ENCODE measurements at places on chromosomes 2 and 18.

DNA sequence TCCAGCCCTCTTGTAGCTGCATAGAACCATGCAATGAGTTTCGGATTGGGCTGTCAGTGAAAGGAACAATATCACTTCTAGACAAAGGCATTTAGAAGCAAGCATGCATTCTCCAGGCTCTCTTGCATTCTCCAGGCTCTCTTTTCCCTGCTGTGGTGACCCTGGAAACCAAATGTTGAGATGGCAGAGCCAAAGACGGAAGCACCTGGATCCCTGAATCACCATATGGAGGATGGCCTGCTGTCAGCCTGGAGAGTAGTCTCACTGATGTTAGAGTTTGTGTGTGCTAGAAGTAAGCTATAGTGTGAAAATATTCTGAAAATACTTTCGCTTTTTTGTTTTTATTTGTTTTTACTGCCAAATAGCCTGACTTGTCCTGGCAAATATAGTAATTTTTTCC lies 203.9 kb downstream of the C1D start:
- no peak for DNase-seq

GRCh38 chr2:216553093-216553478 lies 54.4 kb downstream of the RPL37A start:
- DNase-seq: no peak

- DNase-seq: no peak
Measured at GRCh38 chr2:232600053-232600773, 33.2 kb upstream of the EFHD1 start.

GRCh38 chr2:14047491-14047890 lies 585.0 kb upstream of the LRATD1 start:
- DNase-seq: no peak

DNA sequence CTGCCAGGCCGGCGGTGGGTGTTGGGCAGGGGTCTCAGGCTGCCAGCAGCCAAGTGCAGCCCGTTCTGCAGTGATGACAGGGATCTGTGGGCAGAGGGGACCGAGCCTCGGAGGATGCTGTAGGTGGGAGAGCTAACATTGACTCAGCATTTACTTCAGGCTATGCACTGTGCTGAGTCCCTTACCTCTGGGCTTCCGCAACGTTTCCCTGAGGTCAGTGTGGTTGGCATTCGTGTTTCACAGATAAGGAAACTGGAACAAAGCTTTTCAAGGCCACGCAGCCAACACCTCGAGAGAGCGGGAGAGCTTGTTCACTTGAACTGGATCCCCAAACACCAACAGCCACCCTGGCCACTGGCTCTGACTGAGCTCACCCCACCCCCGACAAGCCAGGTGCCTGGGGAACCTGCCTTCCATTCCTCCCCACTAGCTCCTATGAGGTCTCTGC lies 839 bp upstream of the GPR148 start:
- DNase-seq: no peak

DNA sequence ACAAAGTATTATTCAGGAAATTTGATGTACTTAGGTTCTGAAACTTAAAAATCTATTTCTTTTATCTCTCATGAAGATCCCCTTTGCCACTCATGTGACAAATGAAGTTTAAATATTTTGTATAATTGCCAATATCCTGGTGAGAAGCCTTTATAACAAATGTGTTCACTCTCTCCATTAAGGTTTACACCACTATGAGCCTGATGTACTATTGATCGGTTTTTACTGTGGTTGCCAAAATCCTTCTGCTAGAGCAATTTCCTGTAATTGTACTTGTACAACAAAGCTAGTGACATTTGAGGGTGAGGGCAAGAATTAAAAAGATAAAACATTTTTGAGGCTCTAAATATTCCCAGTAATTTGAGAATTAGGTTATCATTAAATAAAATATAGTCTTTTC lies 222.3 kb upstream of the CDH19 start:
- no peak for DNase-seq

GRCh38 chr18:46169464-46169941 lies 65.3 kb downstream of the HAUS1 start:
- no peak for DNase-seq

GRCh38 chr2:142415461-142415860 lies 284.6 kb upstream of the LRP1B start:
- DNase-seq: no peak

DNA sequence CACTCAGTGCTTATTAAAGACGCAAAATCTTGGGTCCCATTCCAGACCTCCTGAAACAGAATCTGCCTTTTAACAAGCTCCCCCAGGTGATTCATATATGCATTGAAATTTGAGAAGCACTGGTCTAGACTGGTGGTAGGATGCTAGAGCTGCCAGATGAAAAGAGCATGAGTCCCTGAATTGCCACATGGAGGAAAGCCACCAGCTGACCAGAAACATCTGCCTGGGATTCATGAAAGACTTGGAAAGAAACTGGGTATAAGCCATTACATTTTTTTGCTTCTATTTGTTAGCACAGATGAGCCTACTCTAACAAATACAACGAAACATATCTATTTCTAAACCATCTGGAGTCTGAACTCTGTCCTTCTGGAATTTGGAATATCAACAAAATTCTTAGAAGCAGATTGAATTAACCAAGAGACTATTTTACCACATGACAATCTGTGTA lies 228.9 kb downstream of the RBM43 start:
- DNase-seq: no peak

DNA sequence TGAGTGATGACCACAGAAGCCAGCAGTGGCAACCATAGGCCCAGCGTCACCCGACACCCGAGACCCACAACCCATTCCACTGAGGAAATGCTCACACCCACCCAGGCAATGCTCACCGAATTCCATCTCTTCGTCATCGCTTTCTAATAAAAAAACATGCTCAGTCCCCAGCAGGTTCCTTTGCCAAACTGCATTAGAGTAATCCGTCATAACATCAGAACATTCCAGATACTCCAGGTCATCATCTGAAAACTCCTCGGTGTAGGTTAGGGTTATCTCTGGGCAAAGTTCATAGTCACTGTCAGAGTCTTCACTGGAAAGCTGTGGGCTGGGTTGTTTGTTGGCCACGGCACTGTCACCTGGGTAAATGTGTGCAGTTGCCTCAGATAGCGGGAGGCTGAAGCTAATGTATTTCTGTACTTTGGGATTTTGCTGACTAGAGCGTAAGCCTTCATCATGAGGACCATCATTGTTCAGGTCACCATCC lies 49.3 kb downstream of the ALPK2 start:
- DNase-seq: no peak

DNA sequence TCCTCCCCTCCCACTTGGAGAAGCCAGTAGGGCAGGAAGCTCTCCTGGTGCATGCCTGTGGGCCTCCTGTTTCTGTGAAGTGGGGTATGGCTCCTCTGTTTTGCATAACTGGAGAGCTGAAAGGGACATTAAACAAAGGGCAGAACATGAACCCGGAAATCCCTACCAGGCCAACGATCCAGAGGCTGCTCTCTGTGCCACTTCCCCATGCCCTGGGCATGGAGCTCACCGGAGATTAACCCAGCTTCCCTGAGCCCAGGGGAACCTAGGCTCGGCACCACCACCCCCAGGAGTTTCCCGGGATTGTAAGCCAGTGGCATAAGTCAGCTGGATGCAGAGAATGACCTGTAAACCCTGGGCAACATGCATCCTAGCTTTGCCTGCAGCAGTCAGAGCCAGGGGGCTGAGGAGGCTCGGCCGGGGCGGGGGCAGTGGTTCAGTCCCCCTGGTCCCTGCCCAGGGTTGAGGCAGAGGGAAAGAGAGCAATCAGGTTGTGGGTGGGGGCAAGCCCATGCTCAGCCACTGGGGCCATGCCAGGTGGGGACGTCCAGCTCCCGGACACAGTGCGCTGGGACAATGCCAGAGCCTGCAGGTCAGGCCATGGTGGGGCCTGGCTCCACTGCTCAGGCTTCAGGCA lies 49.5 kb downstream of the TIMM21 start:
- DNase-seq: no peak

DNA sequence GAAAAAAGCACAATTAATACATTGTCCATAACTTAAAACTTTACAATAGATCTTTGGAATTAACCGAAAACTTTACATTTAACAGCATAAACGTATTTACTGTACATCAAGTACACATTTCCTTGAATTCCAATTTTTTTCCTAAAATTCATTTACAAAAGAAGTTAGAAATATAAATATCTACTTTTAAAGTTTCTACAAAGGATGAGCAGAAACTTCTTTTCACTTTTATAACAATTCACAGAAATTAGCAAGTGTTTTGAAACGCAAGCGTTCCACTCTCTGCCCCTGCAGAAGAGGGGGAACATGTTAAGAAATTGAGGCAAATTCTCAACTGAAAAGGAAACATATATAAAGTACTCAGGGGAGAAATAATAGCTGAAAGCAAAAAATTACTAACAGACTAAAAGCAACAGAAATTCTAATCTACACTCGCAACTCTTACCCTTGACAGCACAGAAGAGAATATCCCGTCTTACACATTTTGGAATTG lies 1.5 kb downstream of the NFE2L2 start:
- no peak for DNase-seq

GRCh38 chr2:205411558-205411957 lies 270.7 kb upstream of the NRP2 start:
- DNase-seq: no peak

GRCh38 chr2:27638037-27638637 lies 9.3 kb downstream of the GPN1 start:
- DNase-seq: no peak

DNA sequence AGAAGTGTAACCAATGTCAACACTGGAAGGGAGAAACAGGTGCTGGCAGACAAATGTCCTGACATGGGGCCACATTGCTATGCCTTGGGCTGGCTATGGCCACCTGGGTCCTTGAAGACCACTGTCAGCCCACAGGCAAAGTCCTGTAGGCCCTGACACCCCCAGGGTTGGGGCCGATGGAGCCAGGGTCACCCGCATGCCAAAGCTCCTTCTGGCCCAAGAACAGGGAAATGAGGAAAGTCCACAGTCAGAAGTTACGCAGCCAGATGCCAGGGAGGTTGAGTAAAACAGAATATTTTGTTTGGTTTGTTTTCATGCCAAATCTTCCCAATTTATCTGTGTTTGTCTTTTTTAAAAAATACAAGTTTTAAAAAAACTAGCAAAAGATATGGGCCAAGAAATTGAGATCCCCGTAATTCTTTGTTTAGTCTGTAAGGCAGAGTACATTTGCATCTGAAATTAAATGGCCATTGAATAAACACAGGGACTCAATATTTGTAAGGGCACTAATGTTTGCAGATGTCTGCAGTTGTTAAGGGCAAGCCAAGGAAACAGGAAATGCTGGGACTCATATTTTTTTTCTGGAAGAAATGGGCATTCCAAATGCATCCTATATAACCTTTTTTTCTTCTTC lies 186.4 kb downstream of the FAM210A start:
- DNase-seq: no peak

GRCh38 chr2:21422050-21422449 lies 298.3 kb downstream of the TDRD15 start:
- no peak for DNase-seq

- no peak for DNase-seq
Measured at GRCh38 chr2:6078414-6078813, 386.2 kb downstream of the SOX11 start.

DNA sequence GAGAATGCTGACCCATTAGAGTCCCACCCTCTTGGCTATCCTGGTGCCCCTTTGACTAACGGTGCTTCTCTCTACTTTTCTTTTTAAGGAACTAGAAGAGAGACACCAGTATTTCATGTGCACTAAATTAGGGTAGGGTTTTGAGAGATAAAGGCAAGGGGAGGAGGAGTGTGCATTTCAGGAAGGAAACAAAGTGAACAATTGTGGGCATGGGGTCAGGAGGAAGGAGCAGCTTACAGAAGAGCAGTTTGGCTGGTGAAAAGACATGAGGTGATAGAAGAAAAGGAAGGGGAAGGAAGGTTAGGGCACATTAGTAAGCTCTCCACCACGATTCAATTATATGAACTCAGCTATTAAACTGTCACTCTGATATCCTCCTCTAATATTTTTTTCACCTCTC lies 105.8 kb upstream of the CTAGE1 start:
- DNase-seq: no peak

DNA sequence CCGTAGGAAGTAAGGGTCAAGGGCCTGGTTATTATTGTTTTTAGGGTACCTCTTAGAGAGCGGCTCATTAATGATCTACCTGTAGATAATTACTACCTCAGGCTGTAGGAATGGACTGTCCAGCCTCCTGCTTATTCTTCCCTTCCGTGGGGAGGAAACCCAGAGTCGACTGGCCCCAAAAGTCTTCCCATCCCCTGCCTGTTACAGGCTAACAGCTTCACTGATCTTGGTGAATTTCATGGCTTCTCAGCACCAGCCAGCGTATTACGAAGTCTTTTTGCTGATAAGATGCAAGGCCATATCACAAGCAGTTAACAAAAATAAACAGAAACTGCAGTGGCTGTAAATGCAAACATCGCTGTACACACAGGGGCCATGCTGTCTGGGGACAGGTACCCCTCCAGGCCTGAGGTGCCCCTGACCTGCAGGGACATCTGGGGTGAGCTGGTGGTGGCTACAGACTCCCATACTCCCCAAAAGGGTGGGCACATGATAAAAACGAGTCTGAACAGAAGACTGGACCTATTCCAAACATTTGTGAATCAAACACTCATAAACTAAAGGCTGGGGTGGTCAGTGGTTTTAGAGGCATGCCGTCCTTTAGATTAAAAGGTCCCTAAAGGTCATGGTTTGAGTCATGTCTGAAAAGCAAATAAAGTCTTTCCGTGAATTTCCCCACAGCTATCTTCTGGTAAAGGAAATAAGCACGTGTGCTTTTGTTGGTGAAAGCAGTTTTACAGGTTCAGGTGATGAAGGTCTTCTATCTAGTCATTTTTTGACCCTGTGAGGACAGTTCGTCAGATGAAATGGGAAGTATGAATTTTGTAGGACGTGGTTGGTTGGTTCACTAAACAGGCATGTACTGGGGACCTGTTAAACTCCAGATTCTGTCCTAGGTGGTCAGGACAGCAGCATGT lies 36.7 kb downstream of the TTC39C start:
- DNase-seq: no peak

DNA sequence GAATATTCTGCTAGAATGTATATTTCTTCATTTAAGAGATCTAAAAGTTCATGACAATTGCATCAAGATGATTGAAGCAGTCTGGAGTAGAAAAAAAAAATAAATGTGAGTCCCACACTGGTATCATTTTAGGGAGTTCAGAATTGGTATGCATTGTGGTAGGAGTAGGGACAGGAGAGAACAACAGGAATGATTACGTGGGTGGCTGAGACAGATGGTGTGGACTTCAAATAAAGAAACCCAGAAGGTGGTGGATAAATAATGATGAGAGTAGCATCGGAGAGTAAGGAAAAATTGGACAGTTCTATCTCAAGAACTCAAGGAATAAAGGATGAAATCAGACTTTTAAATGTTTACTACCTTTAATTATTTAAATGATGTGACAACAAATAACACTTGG lies 289.6 kb downstream of the GALNT13 start:
- no peak for DNase-seq

GRCh38 chr2:24007693-24008092 lies 2.2 kb upstream of the MFSD2B start:
- DNase-seq: no peak

- no peak for DNase-seq
Measured at GRCh38 chr2:159129269-159129668, 157.2 kb downstream of the WDSUB1 start.

DNA sequence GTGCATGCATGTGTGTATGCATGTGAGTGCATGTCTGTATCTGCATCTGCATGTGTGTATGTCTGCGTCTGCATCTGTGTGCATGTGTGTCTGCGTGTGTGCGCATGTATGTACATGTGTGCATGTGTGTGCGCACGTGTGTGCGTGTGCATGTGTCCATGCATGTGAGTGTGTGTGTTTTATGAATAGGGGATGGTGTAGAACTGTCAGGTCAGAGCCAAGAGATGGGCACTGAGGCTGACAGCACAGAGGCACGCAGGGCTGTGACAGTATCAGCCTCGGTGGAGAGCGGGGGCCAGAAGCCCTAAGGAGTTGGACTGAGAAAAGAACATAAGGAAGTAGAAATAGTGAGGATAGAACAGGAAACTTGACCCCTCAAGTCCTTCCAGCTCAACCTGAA lies 494.0 kb upstream of the MYT1L start:
- DNase-seq: no peak

Measured in Right ventricle myocardium inferior (tissue), 1 donor.